ENCODE measurements at places on chromosomes 1 and 21.

- DNase-seq, result no peak
These were observed 53.1 kb downstream of the LMX1A start for GRCh38 chr1:165303386-165303785.

- peak; percentile 96 for DNase-seq
These were observed at the start of gene PIGC for GRCh38 chr1:172443666-172444453. Gene PIGC (minus strand): TSS chr1:172444069. CDS start chr1:172442622, 1,447 bp downstream.

GRCh38 chr21:34552360-34553098, 40.5 kb upstream of the KCNE1 start:
- no peak for DNase-seq

- no peak for DNase-seq
These were observed 101.3 kb upstream of the KCNE2 start for GRCh38 chr21:34262469-34262845.

DNA sequence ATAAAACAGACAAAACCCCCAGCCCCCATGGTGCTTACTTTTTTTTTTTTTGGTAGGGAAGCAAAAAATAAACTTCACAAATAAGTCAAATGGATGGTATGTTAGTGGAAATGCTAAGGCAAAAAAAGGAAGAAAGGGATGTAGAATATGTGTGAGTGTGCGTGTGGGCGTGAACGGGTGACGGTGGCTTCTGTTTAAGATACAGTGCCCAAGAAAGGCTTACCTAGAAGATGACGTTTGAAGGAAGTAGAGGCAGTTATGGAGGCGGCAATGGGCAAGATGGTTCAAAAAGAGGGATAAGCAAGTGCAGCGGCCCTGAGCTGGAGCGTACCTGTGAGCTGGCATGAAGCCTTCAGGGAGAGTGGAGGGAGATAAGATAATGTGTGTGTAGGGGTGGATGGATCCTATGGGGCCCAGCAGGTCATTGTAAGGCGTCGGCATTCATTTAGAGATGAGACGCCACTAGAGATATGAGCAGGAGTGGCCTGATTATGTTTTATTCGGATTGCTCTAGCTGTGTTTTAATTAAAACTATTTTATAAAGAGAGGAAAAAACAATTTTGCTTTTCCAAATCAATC, 19.9 kb downstream of the LEPR start:
- DNase-seq, result no peak

- DNase-seq, result no peak
These were observed 82.8 kb upstream of the KCNE2 start for GRCh38 chr21:34280959-34281358.
